Placental epithelial cell (primary cell): ENCODE measurements at places on chromosomes 1 and 21. TPM values are rescaled to one million over a fixed set of nuclear protein-coding genes. Genes with fewer than 3 reads are reported as not detected.

Gene CCDC27
- total RNA-seq = not detected in 2 replicates

Gene ACTL8
- not detected in 2 replicates for total RNA-seq

Gene TNFRSF4
- total RNA-seq = not detected in 2 replicates

Gene UBAP2L
- 73.8 and 101 TPM in 2 replicates for total RNA-seq

Gene TMEM200B
- total RNA-seq = 10.6 and 20.8 TPM in 2 replicates

Gene NR1I3
- not detected in 2 replicates for total RNA-seq

Gene TRAF3IP3
- total RNA-seq = 0.22 and 0.39 TPM in 2 replicates

Gene SPRR5
- total RNA-seq = not detected in 2 replicates

Gene FCRL6
- not detected in 2 replicates for total RNA-seq

Gene HHAT
- total RNA-seq = 9.5 and 13.3 TPM in 2 replicates

Gene S100A3
- total RNA-seq = 13.0 and 31.2 TPM in 2 replicates

Gene OLIG2
- total RNA-seq = not detected in 2 replicates

Gene SPRR2B
- total RNA-seq = not detected in 2 replicates
